ENCODE measurements at places on chromosomes 6 and 20.

DNA sequence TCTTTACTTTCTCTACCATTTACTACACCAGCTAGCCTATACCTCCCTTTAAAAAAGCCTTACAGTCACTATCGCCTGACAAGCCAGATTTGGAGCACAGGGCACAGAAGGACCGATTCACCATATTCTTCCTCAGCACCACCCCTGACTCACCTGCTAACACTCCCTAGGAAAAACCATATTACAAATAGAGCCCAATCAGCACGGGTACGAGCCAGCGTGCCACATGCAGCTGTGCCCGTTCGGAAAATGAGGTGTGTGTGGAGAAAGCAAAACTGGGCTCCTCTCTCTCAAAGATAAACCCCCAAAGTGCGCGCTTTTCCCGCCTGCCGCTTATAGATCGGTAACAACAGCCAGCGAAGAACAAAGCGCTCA lies 1.2 kb downstream of the SYNCRIP start:
- no peak for DNase-seq

DNA sequence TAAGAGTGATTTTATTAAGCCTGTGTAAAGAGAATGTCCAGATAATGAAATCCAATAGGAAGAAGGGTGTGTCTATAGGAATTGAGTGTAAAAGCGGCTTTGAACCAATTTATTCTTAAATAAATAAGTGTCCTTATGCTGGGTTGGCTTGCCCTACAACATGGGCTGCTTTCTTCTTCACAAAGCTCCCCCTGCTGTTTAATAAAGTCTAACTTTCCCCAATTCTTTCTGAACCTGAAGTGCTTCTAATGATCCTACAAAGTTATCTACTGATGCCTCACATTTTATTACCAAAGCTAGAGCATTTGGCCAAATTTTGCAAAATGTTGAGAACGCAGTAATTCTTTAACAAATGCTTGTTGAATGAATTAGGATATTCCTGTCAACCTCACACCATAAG lies 36.3 kb upstream of the SIRT5 start:
- no peak for DNase-seq

GRCh38 chr6:37699138-37699766 lies 1.6 kb upstream of the MDGA1 start:
- DNase-seq, result no peak

DNA sequence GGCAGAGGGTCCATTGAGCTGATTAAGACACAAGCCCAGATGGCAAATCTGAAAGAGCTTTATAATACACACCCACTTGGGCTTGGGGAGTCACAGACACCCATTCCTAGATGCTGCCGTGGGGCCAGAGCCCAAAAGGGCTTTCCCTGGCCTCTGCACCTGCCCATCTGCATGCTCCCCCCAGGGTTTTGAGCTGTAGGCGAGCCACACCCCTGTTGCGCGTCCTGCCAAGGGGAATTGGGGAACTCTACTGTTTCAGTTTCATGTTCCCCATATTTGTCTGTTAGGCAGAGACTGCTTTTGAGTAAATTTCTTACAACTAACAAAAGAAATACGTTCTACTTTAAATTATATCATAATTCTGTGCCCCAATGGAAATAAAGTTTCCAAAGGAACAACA lies 52.9 kb upstream of the FNDC1 start:
- DNase-seq, result no peak

- DNase-seq, result peak; percentile 24
Observed at GRCh38 chr20:58131151-58131550, 97.3 kb downstream of the ANKRD60 start.

- DNase-seq, result no peak
Observed at GRCh38 chr6:153218184-153218792, 87.2 kb upstream of the RGS17 start.

Data from WTC11 (cell line).